ENCODE measurements at places on chromosomes 7 and 10.

- DNase-seq = peak; percentile 23
Measured at GRCh38 chr10:123583639-123584418, 82.3 kb upstream of the GPR26 start.

DNA sequence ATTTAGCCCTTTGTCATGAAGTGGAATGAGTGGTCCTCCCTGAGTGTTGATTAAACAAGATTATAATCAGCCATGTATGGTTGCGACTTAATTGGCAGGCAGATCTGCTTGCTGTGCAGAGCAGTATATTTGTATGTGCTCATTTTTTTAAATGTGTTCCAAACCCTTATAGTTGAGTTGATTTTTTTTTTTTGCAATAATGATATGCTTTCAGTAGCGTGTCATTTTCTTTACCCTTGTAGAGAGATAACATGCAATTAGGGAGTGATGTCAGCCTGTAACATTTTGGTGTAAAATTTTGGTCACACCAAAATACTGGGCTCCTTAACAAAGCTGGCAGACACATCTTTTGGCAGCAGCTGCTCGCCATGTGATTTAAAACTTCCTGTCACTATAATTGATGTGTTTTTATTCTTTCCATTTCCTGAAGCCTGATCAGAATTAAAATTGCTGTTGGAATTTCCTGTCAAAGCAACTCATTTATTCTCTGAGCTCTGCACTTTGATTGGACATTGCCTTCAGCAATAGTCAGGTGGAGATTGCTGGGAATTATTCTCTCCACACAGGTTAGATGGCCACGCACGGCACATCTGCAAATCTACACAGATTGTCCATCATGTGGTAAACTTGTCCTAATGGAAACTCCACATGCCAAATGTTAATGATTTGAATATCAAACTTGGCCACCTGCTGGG lies 125.3 kb downstream of the DYNC1I1 start:
- DNase-seq = no peak

GRCh38 chr7:107638594-107638993 lies 22.0 kb upstream of the SLC26A4 start:
- no peak for DNase-seq

GRCh38 chr10:112262546-112262945 lies 20.7 kb upstream of the TECTB start:
- DNase-seq = no peak

DNA sequence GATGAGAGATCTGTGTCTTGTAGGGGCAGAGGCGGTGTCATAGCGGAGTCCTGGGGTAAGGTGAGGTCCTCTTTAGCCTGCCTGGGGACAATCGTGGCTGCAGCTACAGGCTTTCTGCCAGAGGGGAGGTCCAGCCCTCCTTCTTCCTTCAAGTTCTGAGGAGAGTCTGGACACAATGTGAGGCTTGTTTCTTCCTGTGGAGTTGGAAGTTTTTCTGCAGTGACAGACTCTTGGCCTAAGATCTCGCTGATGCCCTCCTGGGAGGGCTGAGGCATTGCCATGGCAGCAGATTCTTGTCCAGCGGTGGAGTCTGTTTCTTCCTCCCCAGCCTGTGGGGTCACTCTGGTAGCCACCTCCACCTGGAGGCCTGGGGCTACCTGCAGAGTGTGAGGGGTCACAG lies 4.4 kb downstream of the NACAD start:
- no peak for DNase-seq
